ENCODE measurements at places on chromosomes 6 and 20.

DNA sequence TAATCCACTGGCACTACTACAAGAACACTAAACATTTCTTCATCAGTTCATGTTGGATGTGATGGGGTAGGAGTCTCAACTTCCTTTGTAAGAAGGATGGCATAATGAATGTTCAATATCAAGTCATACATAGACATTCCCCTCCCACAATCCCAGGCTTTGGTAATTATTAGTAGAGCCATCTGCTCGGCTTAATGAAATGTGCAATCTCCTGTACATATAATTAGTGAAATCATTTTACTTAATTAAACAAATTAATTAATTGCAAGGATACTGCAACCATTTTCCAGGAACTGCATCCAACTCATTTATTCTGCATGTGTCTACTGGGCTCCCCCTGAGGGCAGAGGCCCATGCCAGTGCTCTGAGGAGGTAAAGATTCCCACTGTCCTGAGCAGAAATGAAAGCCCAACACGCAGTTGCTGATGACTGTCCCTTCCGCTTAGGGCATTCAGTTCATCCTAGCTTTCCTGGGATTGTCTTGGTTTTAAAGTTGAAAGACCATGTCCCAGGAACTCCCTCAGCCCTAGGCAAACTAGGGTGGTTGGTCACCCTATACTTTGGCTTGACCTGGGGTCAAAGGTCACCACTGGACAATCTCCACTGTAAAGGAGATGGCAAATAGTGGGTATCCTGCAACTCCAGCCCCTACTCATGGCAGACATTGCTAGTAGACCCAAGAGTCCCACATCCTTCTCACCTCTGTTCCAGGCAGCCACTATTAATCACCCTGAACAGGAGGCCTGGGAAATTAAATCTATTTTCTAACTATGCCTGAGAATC is 109.8 kb downstream of the TRERF1 start:
- DNase-seq: no peak

- no peak for DNase-seq
Observed at GRCh38 chr6:153538491-153538890, 407.4 kb upstream of the RGS17 start.

GRCh38 chr6:53492860-53493634 is 51.9 kb downstream of the GCLC start:
- peak; percentile 30 for DNase-seq

DNA sequence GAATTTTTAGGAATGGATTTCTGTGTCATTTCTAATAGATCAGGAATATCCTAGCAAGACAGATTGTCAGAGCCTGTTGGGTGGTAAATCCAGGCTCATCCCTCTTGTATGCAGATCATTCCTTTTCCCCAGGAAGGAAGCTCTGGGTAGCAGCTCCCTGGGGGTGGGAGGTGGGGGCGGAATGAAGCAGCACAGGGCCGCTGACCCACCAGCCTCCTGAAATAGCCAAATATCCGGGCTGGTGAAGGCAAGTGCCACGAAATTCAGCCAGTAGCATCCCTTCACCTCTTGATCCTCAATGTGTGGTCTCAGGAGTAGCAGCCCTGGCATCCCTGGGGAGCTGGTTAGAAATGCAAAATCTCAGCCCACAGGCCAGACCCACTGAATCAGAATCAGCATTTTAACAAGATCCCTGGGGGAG is 256.9 kb downstream of the LRFN2 start:
- DNase-seq: no peak

DNA sequence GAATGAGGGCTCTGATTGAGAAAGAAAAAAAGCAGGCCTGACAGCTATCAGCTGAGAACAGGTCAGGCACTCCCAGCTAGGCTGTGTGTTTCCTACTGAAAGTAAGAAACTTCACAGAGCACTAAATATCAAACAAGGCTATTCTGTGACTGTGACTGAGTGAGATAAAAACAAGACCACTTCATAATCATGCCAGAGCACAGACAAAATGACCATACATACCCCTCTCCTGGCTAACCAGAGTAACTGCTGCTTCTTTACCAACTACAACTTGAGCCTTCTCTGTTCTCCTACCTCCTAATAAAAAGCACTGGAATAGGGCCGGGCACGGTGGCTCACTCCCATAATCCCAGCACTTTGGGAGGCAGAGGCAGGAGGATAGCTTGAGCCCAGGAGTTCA is 6.8 kb upstream of the BTN1A1 start:
- no peak for DNase-seq

DNA sequence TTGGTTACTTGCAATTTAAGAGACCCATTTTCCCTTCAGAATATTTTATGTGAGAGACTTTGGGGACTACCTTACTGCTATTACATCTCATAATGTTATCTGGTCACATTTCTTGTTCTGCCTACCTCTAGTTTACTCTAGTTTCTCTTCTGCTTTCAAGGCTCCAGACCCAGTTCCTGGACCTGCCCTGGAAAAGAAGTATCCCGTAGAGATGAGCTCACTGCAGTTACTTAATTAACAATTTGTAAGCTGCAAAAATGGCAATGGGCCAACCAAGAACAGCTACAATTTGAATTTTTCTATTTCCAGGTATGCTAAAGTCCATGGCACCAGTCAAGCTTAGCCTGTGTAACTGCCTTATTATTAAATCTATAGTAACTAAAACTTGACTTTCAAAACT is 25.0 kb downstream of the TAB2 start:
- no peak for DNase-seq

- DNase-seq: no peak
Observed at GRCh38 chr6:140811642-140812041, 1321.1 kb upstream of the GJE1 start.

GRCh38 chr20:60494476-60494875 is 536.3 kb downstream of the CDH26 start:
- no peak for DNase-seq

DNA sequence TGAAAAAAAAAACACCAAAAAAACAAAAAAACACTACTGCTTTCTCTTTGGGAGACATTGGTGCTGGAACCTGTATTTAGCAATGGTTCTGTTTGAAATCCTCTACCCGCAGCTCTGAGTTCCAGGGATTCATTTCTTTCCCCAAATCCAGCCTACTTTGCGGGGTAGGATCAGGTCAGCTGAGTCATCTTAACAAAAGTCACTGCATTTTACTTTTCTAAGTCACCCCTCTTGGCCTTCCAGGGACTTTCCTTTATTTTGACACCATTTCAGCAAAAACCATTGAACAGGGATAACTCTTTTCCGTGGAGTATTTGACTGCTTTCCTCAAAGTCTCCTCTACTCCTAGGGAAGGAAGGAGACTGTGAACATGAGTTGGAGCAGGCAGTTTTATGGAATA is 837.6 kb downstream of the MAFB start:
- DNase-seq: no peak

- DNase-seq: no peak
Observed at GRCh38 chr6:139580592-139581484, 206.4 kb upstream of the CITED2 start.

DNA sequence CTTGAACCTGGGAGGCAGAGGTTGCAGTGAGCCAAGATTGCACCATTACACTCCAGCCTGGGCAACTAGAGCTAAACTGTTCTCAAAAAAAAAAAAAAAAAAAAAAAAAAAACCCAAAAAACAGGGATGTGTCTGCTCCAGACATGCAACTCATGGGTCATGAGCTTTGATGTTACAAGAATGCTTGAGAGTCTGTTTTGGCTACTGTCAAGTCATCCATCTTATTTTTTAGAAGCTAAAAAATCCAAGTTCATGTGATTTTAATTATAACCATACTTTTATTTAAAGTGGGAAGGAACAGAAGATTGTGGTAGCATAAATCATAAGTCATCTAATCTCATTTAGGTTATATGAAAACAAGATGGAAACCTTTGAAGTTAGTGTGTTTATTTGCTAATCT is 120.6 kb downstream of the PDE7B start:
- no peak for DNase-seq

GRCh38 chr6:98769546-98769945 is 64.8 kb upstream of the POU3F2 start:
- DNase-seq: no peak

DNA sequence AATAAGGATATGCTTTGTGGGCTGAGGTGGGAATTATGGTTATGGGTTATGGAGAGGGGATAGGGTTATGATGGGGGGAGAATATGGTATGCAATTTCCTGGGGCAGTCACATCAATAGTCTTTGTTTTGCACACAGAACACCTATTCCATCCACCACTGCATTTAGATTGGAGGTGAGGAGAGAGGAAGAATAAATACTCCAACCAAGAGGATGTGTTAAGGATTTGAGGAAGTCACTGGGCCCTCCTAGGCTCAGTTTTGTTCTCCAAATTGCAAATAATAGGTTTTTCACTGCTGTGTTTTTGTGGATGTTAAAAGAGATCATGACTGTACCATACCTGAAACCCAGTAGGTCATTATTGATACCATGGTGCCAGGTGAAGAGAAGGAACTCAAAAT is 29.5 kb upstream of the SIRPG start:
- no peak for DNase-seq

DNA sequence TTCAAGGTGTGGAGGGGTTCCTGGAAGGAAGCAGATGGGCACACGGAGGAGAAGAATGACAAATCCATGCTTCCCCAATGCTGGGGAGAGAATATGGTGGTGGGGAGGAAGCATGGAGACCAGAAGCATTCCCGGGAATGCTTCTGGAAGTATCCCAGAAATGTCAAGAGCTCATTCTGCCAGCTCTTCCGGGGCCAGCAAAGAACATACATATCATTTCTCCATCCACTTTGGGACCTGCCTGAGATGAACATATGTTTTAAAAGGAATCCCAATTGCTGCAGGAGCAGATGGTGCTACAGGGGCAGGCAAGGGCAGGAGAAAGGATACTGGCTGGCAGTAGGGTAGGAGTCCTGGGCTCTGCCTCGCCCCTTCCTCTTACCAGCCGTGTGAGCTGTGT is 37.9 kb upstream of the CCDC167 start:
- DNase-seq: no peak

GRCh38 chr6:151016107-151016506 is 150.6 kb downstream of the MTHFD1L start:
- no peak for DNase-seq

DNA sequence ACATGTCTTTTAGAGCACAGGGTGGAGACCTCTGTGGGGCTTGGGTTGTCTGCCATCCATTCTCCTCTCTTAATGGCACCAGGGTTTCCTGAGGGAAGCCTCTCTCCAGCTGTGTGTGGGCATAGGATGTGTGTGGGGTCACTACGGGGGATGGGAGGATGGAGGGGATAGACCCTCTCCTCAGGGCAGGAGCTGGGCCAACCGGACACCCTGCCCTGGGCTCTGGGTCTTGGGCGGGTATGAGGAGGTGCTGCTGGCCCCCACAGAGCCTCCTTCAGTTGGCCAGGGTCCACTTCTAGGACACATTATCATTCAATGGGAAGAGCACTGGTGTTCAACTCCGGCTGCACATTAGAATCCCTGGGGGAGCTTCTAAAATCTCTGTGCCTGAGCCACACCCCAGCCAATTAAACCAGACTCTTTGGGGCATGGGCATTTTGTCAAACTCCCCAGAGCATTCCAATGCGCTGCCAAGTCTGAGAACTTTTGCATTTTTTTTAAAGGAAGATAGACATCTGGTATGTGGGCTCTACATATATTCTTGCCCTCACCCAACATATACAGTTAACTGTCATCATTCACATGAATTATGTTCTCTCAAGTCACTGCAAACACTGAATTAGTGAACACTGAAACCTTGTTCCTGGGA is 38.5 kb downstream of the TRAM2 start:
- DNase-seq: no peak

DNA sequence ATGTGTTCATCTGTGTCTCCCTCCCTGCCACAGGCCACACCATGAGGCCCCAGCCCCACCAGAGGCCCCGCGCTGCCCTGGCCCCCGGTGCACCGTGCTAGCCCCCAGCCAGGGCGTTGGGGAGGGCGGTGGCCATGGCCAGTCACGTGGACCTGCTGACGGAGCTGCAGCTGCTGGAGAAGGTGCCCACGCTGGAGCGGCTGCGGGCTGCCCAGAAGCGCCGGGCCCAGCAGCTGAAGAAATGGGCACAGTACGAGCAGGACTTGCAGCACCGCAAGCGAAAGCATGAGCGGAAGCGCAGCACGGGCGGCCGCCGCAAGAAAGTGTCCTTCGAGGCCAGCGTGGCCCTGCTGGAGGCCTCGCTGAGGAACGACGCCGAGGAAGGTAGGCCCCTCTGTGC is 30.3 kb downstream of the PPP1R16B start:
- DNase-seq: no peak

DNA sequence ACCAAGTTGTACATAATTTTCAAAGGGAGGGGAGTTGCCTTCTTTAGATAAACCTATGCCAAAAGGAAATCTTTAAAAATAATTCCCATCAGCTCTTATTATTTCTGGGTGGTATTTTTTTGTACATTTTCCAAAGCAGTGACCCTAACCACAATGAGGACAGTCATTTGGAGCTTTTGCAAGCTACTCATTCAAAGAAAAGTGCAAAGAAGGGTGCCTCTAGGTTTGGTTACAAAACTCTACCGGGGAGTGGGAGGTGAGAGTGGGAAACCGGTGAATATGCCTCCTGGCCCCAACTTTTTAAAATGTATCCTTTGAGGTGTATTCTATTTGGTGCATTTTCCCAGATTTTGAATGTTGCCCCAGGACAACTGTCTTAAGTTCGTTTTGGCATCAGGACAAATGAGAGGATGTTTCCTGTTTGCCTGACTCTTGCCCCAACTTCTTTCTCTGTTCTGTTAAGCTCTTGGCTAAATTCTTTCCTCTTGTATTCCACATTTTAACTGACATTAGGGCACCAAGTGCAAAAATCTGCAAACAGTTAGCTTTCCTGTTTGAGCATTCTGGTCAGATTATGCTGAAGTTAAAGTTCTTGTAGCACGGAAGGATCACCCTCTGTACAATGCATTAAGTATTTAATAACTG is 78.9 kb downstream of the SLX4IP start:
- no peak for DNase-seq

- DNase-seq: no peak
Observed at GRCh38 chr6:118656847-118657451, 5.6 kb upstream of the CEP85L start.

DNA sequence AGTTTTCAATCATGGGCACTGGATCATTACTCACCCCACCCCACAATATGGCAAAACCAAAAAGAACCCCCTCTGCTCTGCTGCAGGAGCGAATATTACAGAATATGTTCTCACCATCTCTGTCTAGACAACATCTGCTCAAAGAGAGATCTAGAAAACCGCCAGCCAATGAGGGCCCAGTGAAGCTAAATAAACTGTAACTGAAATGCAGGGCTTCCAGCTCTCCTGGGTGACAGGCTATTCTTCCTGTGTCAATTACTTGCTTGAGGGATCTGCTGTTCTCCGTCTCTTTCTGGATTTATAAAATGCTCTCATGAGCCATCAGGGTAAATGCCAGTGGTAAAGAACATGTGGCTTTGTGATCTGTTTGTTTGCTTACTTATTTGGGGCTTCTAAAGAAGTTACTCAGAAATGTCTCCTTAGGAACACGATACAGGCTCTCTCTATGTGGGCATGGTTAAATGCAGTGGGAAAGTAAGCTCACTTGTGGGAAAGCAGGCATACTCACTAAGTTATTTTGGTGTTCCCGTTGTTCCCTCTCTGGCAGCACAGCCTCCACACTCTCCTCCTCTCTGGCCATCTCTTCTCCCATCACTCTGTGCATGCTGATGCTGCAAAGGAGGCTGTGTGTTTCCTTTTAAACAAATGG is 44.8 kb downstream of the TTI1 start:
- no peak for DNase-seq

Measured in stimulated activated CD4-positive, alpha-beta T cell treated with anti-CD3 and anti-CD28 coated beads, Interleukin-12 subunit alpha, Interleukin-12 subunit beta, amount 100 ng/mL, for 24 hours (primary cell).